Activated CD4-positive, alpha-beta T cell treated with anti-CD3 and anti-CD28 coated beads, Interleukin-2, amount 50 U/mL, for 1 hour (primary cell): ENCODE measurements at places on chromosomes 7 and 10.

- DNase-seq, result no peak
Measured at GRCh38 chr7:51973939-51974338, 657.3 kb upstream of the COBL start.

- no peak for DNase-seq
Measured at GRCh38 chr7:73810998-73811360, 19.8 kb upstream of the CLDN4 start.

- DNase-seq, result no peak
Measured at GRCh38 chr7:44639671-44640321, 33.4 kb downstream of the OGDH start.

- no peak for DNase-seq
Measured at GRCh38 chr10:72801263-72801868, 92.2 kb upstream of the OIT3 start.

GRCh38 chr7:44194069-44194468 is 4.8 kb upstream of the GCK start:
- no peak for DNase-seq

DNA sequence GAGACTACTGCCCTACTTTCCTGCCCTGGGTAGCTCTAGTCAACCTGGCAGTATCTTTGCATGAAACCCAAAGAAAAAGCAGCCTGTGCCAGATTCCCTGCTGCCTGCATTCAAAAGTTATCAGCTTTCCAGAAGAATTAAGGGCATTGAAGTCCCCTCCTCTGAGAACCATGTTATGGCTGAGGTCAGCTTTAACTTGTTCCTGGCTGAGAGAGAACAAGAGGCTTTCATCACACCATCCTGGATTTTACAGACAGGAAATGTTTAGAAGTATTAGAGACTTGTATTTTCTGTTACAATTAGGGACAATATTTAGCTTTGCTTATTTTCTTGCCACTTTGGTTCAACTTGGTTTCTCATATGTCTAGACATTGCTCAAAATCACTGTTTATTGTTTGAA is 238.8 kb downstream of the ARL4A start:
- no peak for DNase-seq

- no peak for DNase-seq
Measured at GRCh38 chr10:89305766-89306433, 4.1 kb downstream of the IFIT2 start.

- DNase-seq, result no peak
Measured at GRCh38 chr10:17528306-17528862, 74.0 kb upstream of the ST8SIA6 start.

DNA sequence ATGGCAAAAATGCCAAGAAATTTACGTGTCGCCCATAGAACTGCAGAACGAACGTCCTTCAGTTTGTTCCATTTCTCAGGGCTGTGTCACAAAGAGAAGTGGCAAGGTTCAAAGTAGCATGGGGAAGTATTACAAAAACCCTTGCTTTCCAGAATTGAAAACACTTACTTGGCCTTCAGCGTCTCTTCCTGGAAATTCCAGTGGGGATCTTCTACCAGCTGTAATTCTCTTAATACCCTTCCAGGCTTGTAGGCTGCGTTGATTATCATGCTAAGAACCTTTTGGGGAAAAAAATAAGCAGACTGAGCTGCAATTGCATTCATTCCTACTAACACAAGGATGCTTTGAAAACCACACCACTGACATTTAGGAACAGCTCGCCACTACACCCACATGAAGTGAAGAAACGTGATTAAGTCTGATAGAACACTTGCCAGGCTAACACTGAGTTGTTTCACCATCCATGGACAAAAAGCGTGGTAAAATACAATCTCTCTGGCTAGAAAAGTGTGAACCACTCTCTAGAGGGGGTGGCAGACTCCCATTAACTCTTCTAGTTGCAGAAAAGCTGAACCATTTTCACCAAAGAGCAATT is 222.3 kb downstream of the SFMBT2 start:
- DNase-seq, result no peak

DNA sequence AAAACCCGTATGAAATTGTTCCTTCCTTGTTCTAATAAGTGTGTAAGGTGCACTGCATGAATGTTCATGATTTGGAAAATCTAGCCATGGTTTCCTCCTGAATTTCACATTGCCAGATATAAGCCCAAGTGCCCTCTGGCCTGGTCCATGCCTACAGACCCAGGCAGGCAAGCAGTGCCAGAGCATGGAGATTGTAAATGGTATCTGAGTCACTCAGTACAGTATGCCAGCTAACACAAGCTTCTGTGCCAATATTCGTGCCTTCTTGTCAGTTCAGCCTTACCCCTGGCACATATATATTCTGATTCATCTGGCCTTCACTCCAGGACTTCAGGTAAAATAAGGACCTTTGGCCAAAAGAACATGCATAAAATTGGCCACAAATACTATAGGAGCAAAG is 38.4 kb upstream of the PDE1C start:
- no peak for DNase-seq

DNA sequence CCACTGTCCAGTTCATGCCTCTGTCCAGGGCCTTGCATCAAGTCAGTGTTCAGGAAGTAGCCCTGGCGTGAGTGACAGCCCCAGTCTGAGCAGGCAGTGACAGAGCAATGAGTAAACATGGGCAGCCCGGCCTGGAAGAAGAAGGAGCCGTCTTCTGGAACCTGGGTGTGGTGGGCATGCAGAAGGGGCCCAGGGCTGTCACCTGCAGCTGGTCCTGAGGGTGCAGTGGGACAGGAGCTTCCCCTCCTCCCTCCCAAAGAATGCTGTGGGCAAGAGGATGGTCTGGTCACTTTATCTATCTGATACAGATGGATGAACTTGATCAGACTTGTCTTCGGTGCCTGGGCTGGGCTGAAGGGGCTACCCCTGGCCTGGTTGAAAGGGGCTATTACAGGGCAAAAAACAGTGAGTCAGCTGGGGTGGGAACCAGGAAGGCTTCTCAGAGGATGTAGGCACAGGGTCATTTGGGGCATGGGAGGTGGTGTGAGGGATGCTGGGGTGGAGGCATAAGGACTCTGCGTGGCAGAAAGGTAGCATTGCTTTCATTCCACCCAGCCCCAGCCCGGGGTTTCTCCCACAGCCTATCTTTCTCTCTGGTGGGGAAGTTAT is 42.7 kb upstream of the PPIF start:
- DNase-seq, result no peak

- DNase-seq, result peak; percentile 60
Measured at GRCh38 chr10:6678211-6678803, 98.2 kb upstream of the PRKCQ start.

DNA sequence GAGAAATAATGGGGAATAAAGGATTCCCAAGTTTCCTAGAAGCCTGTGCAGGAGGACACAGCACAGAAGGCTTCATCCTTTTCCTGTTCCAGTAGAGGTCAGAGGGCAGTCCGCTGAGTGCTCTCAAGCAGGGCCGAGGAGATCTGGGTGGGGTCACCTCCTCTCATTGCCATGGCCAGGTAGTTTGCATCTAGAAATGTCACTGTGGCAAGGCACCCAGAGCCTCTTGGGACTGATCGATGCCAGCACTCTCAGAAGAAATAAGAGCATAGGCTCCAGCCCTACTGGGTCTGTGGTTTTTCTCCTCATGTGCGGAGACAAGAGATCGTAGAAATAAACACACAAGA is 7.9 kb downstream of the NUB1 start:
- no peak for DNase-seq

DNA sequence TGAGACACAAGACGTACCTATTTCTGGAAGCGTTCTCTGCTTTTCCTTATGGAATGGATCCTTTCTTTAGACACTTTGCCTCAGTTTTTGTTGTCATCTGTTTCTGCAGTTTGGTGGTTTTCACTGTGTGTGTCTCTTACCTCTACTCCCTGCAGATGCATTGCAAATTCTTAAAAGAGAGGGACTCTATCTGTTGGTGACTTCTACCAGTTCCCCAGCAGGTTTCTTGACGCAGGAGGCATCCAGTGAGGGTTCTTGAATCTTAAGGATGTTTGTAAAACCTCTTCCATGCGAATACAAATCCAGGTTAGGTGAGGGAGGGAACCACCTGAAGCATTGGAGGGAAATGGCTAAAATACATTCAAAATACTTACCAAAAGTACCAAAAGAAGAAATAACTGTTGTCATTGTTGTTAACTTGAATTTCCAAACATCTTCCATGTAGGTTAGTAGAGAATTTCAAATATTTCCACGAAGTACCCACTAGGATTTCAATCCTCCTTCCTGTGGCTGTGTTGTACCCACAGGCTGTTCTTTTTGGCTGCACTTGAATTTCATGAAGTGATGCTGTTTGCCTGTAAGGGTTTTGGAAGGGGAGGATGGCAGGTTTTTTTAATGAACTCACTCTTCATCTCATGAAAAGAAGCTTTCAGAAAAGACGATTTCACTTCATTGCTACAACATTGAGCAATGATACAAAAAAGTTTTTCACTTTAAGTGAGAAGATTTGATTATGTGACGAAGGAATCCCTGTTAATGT is 32.2 kb downstream of the PLXDC2 start:
- DNase-seq, result no peak

GRCh38 chr10:115103700-115104099 is 10.5 kb downstream of the ATRNL1 start:
- no peak for DNase-seq

DNA sequence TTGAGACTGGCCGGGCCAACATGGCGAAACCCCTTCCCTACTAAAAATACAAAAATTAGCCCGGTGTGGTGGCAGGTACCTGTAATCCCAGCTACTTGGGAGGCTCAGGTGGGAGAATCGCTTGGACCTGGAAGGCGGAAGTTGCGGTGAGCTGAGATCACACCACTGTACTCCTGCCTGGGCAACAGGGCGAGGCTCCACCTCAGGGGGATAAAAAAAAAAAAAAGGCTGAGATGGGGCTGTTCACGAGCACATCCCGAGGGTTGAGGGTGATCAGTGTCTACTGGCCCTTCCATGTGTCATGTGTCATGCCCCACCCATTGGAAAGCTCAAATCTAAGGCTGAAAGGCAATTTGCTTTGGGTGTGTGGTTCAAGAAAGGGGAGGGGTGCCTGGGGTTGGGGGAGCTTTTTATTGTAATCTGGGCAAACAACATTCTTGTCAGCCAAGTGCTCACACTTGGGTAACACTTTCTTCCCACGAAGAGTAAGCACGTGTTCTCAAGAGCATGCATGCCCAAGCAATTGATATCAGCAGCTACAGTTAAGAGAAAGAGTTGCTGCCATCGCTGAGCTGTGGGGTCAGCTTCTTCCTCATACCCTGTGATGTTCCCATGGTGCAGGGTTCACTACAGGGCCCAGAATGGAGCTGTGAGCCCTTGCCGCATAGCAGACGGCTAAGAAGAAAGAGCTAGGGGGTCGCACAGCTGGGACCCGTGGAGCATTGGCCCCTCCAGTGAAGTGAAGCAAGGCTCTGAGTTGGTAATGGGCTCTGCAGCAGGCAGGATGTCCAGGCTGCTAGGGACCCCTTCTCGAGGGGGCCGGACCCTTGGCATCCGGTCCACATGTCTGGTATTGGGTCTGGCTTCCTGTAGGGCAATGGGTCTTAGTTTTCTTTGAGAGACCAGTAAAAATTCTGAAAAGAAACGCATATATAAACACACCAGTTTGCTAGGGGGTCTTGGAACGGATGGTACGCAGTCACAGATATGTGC is 9.9 kb upstream of the ACSL5 start:
- no peak for DNase-seq

DNA sequence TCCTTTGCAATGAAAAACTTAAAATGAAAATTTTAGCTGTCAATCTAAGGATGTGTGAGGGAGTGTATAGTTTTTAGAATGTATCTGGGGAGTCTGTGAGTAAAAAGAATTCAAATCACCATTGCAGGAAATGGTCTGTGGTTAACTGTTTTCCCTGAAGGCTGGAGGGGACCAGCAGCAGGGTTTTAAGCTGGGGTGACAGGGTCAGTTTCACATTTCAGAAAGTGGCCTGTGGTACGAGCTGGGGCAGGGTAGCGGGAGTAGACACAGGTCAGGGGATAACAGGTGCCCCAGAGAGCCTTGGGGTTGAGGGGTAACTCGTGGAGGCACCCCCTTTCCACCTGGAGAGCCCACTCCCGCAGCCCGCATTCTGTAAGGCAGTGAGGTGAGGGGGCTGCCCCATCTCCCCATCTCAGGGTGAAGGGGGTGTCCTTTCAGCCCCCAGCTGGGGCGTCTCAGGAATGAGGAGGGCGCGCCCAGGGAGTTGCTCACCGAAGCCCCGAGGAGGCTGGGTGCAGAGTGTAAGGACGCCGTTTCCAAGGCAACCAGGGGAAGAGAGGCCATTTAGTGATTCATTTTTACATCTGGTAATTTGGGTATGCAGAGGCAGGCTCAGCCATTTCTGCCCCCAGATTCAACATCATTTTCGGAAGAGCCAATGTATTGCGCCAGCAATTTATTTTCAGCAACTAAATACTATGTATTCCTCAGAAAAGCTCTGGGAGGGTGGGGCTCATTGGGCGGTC is 168.9 kb downstream of the SLIT1 start:
- DNase-seq, result no peak

DNA sequence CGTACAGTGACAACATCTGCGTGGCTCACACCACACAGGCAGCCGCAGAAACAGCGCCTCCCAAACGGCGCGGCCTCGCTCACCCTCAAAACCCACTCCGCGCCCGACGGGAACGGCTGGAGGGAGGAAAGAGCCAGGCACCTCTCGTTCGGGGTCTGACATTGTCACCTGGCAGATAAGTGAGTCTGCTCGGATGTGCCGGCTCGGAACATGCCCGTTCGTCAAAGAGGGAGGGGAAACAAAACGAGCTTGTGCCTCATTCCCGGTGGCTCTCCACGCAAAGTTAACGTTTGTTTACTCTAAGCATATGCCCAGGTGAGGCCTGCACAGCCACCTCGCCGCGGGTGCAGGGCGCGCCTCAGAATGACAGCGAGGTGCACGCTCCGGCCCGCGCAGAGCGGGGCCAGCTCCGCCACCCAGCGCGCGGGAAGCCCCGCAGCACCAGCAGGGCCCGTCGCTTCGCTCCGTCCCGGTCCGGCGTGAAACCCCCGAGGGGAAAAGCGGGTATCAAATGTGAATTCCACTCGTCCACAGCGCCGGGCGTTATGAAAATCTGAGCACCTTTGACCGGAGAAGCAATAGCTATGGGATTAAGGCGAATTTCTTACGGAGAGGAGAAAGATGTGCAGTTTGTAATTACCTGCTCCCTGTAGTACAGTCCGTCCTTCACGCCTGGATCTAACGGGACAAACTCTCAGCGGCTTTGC is 13.1 kb downstream of the CNPY1 start:
- no peak for DNase-seq

GRCh38 chr10:33542752-33543505 is 208.5 kb upstream of the NRP1 start:
- DNase-seq, result no peak

- DNase-seq, result no peak
Measured at GRCh38 chr7:36682102-36682501, 42.2 kb downstream of the AOAH start.

GRCh38 chr10:35336921-35337823 is 863 bp downstream of the CCNY start:
- DNase-seq, result peak; percentile 14

DNA sequence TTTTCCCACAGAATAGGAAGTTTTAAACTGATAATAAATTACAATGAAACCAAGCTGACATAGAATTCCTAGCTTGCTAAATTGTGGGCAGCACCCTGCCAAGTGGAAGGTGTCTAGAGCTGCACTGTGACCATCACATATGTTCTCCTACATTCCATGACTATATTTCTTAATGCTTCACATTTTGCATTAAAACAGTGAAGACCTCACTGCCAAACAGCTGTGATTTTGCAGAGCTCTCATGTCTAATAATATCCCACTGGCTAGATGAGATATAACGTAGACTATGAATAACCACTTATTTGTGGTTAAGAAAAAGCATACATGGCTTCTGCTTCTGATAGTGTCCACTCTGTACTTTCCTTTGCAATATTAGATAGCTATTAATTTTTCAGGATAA is 228.3 kb upstream of the TEX47 start:
- DNase-seq, result no peak
